ENCODE measurements at places on chromosomes 12 and 14. TPM values are rescaled to one million over a fixed set of nuclear protein-coding genes. Genes with fewer than 3 reads are reported as not detected.

The TAS2R19 gene
- polyA plus RNA-seq, result 0.48 TPM

DNA sequence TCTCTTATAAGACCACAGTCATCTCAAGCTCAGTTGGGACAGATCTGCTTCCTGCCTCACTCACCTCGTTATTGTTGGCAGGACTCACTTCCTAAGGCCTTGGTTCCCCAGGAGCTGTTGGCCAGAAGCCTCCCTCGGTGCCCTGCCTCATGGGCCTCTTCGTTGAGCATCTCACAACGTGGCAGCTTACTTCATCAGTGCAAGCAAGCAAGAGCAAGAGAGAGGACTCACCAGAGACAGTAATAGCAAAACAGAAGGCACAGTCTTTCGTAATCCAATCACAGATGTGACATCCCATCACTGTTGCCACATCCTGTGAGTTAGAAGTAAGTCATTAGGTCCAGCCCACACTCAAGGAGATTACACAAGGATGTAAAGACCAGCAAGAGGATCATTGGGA, 5.1 kb upstream of the NUMB start:
- peak; percentile 75 for DNase-seq

The METTL17 gene
- polyA plus RNA-seq, result 62.7 TPM

GRCh38 chr12:19998961-19999804, 369.2 kb upstream of the PDE3A start:
- DNase-seq, result no peak

DNA sequence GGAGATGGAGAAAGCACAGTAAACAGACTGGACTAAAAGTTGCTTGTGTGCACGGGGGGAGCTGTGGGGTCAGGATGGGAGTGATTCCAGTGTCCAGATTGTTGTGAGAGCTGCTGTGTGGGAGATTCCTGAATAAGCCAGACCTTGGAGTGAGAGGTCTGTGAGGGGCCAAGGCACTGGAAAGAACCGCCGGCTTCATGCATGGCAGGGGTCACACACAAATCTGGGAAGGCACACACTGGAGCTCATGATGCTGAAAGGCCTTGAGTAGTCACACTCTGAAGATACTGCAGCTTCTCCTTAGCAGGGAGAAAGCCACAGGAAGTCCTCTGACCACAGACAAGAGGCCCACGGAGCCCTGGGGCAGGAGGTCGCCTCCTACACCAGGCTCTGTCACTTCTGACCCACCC, 23.1 kb downstream of the ADCY6 start:
- no peak for DNase-seq

DNA sequence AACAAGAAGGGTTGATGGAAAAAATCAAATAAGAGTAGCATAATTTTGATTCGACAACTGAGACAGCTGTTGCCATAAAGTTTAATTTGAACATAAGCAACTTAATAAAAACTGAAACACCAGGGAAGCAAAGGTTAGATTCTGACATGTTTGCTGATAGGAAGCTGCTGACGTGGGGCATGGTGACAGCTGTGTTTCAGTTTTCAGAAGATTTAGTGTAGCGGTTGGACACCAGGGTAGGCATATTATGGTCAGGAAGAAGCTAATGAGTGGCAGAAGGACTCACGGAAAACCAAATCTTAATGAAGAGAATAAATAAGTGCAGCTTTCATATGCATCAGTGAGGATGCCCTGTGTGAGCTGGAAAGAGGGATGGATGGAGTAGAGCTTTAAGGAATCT, 336.7 kb upstream of the RPL10L start:
- DNase-seq, result no peak

GRCh38 chr14:31568671-31569070, 7.5 kb downstream of the NUBPL start:
- DNase-seq, result no peak

DNA sequence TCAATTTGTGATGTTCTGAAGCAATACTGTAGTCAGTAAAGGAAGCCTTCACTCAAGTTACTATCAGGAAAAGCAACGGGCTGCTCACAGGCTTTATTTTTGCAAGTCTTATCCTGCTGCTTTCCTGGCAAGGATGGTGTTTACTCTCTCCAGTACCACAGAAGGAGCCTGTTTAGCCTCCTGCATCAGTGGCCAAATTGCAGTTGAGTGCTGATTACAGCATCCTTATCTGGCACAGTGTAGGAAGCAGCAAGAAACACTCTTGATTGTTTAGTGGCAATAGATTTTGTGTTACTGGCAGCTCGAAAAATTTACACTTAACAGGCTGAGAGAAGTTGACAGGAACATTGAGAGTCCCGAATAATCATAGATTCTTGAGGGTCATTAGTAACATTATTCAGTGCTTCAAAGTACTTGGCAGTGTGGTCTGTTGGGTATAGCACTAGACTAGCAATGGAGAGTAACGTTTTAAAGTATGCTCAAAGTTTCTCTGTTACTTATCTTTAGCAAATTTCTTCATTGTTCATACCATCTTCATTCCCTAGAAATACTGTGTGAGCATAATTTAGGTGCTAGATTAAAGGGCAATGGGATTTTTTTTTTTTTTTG, 11.7 kb downstream of the TULP3 start:
- no peak for DNase-seq

All from AG04450 (cell line).